ENCODE measurements at places on chromosomes 13 and 19.

DNA sequence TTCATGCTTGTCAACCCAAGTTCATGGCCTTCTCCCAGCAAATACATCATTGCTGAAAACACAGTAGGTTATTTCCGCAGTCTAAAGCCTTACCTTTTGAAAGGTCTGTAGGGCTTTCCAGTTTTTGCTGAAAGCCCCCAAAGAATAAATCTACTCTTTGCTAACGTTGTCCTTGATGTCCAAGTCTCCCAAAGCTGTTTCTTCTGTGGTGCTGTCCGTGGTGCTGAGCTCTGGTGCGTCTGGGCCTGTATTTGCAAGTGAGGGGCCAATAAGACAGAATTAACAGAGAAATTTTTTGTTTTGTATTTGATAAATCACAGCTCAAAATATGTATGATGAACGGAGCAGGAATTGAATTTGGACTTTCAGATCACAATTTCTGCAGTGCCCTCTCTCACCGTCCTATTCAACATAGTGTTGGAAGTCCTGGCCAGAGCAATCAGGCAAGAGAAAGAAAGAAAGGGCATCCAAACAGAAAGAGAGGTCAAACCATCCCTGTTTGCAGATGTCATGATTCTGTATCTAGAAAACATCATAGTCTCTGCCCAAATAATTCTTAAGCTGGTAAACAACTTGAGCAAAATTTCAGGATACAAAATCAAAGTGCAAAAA lies 9.8 kb upstream of the LGALS16 start:
- DNase-seq = no peak

GRCh38 chr19:43316591-43317319 lies 36.7 kb upstream of the CD177 start:
- DNase-seq = no peak

GRCh38 chr13:29598321-29598720 lies 2.8 kb upstream of the SLC7A1 start:
- DNase-seq = no peak

DNA sequence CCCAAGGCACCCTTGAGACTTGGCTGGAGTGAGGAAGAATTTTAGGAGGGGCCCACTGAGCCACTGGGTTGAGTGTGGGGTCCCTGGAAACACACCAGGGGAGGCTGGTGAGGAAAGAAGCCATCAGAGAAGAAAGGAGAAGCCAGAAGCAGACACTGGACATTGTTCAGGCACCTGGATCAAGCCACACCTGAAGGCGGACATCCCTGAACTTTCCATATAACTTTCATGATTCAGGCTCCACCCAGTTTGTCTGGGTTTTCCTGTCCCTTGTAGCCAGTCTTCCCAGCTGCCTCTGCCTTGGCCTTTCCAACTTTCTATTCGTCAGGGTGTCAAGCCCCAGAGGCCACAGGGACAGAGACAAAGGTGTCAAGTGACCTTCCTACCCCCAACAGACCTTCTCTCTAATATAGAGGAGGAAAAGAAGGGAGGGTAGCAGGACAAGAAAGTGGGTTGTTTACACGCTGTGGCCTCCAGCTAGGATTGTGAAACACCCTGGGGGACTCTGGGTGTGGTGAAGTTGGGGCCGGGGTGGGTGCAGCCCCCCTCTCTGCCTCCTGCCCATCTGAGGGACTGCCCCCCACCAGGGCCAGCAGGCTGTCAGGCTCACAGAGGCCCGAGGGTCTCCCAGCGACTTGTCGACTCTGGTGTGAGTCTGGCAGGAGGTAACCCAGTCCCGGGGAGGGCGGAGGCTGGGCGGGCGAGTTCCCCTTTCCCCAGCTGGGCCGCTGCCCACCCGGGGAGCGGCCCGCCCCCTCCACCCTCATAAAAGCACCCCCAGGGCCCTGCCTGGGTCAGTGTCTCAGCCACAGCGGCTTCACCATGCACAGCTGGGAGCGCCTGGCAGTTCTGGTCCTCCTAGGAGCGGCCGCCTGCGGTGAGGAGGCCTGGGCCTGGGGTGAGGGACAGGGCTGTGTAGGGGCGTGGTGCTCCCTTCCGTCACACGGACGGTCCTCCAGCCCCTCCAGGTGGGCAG lies at the start of gene CFD:
Gene CFD, plus strand, starts transcription at position 797 of the 976 bp plus-strand sequence. Its CDS starts 26 bp downstream, at position 823.
- no peak for DNase-seq

GRCh38 chr13:46057256-46058015 lies 4.9 kb upstream of the ZC3H13 start:
- no peak for DNase-seq

DNA sequence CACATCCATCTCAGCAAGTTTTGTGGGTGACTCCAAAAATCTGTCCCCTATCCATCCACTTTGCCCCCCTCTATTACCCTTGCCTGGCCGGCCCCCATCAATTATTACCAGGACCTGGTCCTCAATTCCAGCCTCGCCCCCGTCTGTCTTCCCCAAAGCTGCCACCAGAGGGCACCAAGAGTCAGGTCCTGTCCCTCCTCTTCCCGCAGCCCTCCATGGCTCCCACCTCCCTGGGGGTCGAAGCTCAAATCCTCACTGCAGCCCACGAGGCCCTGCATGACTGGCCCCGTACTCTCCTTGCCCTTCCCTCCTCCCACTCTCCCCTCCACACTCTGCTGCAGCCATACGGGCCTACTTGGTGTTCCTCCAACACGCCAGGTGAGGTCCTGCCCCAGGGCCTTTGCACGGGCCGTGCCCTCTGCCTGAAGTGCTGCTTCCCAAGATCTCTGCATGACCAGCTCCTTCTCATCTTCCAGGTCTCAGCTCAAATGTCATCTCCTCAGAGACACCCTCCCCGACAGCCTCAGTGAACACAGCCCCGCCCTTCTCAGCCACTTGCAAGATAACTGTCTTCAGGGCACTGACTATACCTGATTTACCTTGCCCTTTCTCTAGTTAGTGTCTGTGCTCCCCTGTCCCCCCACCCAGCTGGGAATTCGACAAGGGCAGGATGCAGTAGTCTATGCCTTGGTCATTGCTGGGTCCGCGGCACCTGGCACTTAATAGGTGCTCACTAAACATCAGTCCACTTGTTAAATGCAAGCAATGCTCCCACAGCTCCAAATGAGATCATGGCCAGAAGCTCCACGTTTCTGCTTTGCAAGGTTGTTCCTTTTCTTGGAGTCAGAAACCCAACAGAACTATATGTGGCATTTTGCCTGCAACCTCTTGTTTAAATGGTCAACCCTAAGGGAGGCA lies 16.8 kb upstream of the SEMA6B start:
- DNase-seq = no peak
